Hematopoietic multipotent progenitor cell treated with erythropoietin and hydrocortisone succinate and interleukin-3 and kit ligand, for 6 days (in vitro differentiated cells): ENCODE measurements at places on chromosomes 1 and 21.

GRCh38 chr21:25421321-25422028 is 185.8 kb downstream of the MRPL39 start:
- peak; percentile 84 for DNase-seq

- peak; percentile 21 for DNase-seq
Observed at GRCh38 chr1:166852918-166853317, 13.6 kb downstream of the POGK start.

- DNase-seq = no peak
Observed at GRCh38 chr21:33695813-33696212, 53.5 kb downstream of the ITSN1 start.

DNA sequence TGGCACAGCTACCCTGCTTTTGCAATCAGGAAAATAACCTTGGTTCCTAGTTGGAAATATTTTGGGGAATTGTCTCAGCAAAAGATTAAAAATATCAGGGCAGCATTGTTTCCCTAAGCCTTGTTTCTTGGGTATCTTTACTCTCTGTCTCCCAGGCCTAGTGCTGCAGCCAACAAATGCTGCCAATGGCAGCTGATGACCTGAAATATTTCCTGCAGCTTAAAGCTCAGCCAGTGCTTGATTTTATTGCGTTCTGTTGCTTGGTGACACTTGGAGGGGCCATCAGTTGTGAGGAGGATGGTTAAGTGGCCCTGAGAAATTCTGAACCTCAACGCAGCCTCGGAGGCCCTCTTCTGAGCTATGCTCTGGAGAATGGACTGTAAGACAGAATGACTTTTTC is 59.4 kb upstream of the B3GALT5 start:
- no peak for DNase-seq

DNA sequence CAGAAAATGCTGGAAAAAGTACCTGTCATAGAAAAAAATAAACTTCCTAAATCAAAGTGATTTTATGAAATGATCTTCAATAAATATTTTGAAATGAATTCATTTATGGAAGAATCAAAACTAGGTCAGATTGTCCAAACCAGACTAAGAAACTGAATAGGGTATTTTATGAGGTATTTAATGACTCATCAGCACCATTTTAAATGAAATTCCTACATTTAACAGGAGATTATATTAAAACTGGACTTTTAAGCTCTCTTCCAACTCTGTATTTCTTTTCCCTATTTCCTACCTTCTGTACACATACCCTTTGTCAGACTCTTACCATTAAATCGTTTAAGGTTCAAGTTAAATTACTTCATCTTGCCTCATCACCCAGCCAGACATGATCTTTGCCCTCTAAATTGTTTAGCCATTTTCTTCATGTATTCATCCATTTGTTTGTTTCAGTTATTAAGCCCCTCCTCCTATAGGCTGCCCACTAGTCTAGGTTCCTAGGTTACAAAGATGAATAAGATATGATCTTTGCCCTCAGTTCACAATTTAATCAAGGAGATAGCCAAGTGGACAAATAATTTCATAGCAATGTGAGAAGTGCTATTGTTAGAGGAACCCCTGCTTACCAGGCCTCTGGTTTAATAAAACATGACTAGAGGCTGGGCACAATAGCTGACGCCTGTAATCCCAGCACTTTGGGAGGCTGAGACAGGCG is 25.0 kb downstream of the TATDN3 start:
- DNase-seq = no peak

- DNase-seq = no peak
Observed at GRCh38 chr1:237756304-237756967, 134.3 kb downstream of the ZP4 start.

GRCh38 chr1:175881246-175881976 is 138.0 kb upstream of the TNR start:
- no peak for DNase-seq

DNA sequence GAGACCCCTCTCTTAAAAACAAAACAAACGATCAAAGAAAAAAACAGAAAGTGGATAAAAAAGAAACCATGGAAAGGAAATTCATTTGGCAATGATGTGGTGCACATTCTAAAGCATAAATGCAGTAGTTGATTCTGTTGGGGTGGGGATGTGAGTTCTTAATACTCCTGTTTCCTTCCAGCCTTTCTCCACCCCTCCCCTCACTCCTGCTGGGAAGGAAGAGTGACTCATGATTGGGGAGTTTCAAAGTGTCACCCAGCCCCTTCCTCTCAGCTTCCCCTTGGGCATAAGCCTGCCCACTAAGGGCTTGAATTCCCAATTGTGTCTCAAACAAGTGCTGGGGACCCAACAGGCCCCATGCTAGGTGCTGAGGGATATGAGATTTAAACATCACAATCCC is 6.7 kb upstream of the PINK1 start:
- DNase-seq = no peak

GRCh38 chr1:89706700-89707012 is 73.7 kb downstream of the LRRC8C start:
- DNase-seq = no peak

DNA sequence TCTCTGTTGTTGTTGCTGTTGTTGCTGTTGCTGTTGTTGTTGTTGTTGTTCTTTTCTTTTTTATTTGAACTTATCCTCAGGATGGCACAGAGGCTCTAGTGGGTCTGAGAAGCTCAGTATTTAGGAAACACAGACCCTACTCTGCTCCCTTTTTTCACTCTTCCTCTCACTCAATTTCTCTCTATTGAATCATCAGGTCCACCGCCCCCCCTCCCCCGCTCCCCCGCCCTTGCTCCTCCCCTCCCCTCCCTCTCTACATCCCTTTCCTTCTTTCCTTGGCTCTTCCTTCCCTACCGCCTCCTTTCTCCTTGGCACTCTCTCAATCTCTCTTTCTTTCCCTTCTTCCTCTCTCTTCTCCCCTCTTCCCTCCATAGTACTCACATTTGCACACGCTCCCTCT is 218.5 kb upstream of the ZC3H12A start:
- no peak for DNase-seq

DNA sequence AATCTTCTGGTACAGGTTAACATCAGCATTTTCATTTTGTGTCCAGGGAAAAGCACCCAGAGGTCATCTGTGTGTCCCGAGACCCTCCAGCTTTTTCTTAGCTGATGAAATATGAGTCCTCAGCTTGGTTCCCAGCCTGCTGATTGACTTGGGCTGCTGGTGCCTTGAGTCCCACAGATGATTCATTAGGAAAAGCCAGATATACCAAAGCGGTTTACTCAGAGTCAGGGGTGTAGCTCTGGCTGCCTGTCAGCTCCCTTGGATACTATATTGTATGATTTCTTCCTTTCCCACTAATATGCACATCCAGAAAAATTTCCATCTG is 43.7 kb upstream of the MAB21L3 start:
- DNase-seq = no peak

DNA sequence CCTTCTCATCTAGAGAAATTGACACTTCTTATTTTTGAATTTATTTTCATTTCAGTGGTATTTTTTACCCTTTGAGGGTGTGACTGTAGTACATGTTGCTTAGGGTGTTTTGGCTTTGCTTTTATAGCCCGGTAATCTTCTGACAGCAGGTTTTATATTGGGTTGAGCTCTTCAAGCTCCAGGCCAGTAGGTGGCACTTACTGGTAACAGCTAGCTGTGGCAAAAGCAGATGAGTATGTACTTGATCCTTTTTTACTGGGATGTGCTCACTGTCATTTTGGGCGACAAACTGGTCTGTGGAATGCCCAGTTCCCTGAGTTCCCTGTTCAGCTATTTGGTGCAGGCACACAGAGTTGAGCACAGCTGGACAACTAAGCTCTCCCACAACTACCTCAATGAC is 916.2 kb upstream of the B3GALT2 start:
- DNase-seq = peak; percentile 7

GRCh38 chr21:28767523-28767922 is 225.2 kb downstream of the LTN1 start:
- DNase-seq = no peak

GRCh38 chr1:184255560-184255959 is 131.3 kb upstream of the C1orf21 start:
- DNase-seq = no peak

GRCh38 chr1:155006601-155007101 is 4.0 kb downstream of the ZBTB7B start:
- DNase-seq = peak; percentile 84

GRCh38 chr1:42998386-42998785 is 39.7 kb upstream of the SLC2A1 start:
- no peak for DNase-seq

DNA sequence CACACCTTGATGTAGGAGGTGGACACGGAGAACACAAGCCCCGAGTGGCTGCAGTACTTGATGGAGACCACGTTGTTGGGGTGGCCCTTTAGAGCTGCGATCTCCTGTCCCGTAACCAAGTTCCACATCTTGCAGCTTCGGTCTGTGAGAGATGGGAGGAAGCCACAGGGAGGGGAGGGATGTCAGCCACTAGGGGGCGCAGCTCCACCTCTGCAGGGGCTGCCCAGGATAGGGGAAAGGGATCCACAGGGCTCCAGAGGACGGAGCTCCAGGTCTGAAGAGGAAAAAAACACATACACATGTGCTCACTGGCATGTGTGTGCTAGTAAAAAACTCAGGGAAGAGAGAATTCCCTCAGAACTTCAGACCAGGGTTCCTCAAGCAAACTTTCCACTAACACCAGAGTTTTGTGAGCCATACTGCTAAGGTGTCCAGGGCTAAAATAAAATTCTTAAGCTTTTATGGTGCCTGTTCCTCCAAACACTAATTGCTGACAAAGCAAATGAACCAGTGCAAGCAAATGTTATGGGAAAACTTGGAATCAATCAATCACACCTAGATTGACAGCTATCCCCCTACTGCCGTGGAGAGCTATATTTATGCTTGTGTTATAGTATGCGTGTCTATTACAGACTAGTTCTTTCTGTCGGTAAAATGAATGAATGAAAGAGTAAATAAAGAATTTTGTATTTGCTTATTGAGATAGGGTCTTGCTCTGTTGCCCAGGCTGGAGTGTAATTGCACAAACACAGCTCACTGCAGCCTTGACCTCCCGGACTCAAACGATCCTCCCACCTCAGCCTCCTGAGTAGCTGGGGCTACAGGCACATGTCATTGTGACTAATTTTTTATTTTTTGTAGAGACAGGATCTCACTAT is 43.7 kb downstream of the KIF21B start:
- peak; percentile 78 for DNase-seq

DNA sequence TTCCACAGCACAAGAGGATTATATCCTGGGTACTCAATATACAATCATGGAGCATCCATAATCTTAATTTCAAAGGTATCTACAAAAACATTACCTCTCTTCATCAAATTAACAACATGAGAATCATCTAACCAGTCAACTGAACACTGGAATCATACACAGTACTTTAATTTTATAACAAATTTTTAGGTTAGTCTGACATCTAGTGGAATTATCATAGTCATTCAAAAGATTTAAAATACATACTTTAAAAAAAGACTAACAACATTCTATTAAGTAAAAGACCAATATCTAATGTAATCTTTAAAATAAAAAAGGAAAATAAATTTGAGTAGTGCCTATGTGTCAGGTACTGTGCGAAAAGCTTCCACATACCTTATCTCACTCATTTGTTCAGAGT is 16.8 kb upstream of the SH3GLB1 start:
- peak; percentile 30 for DNase-seq

GRCh38 chr1:25826571-25826970 is 6.8 kb downstream of the MTFR1L start:
- DNase-seq = no peak

DNA sequence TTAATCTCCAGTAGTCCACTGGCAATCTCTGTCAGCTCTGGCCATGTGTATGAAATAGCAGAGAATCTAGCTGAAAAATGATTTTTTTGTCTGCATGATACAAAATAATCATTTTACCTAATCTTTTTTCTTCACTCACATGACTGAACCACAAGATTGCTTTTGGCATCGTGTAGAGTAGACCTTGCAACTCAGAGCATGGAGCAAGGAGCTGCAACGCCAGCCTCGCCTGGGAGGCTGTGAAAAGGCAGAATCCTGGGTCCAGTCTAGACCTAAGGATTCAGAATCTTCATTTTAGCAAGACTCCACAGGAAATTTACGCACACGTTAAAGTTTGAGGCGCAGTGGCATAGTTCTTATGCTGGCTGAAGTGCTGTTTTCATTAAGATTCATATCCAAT is 40.2 kb downstream of the TOMM20 start:
- DNase-seq = peak; percentile 43
